Right renal cortex interstitium (tissue), 3 donors: ENCODE measurements at places on chromosomes 16 and 17. TPM values are rescaled to one million over a fixed set of nuclear protein-coding genes. Genes with fewer than 3 reads are reported as not detected.

DNA sequence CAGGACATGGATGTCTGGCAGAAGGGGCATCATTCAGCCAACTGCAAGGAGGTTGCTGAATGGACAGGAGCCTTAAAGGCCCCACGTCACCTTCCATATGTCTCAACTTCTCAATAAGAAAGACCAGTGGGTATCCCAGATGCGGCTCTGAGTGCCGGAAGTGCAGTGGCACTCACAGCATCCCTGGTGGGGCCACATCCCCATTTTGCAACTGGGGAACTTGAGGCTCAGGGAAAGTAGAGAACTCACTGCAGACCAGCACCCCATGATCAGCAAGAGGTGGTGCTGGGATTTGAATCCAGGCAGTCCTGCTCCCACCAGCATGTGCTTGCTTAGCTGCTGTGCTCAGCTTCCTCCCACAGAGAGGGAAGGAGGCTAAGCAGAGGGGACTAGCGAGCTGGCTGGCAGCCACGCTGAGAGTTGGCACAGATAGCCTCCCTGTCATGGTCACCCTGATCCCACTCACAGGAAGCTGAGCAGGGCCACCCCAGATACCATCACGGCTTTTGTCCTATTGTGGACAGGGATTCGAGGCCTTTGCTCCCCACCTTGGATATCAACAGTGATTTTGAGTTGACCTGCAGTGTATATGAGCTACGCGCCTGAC lies 294.2 kb upstream of the FOXF1 start:
- DNase-seq: no peak

- no peak for DNase-seq
These were observed 43.4 kb downstream of the LMF1 start for GRCh38 chr16:927406-927805.

DNA sequence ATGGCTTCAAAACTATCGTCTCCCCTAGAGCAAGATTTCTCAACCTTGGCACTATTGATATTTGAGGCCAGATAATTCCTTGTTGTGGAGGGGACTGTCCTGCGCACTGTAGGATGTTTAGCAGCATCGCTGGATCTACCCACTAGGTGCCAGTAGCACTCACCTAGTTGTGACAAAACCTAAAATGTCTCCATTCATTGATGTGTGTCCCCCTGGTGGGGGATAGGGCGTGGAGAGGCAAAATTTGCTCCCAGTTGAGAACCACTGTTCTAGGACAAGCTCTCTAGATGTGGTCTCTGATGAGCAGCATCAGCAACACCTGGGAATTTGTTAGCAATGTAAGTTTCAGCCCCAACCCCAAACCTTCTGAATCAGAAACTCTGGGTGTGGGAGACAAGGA lies 259.0 kb downstream of the XYLT1 start:
- no peak for DNase-seq

DNA sequence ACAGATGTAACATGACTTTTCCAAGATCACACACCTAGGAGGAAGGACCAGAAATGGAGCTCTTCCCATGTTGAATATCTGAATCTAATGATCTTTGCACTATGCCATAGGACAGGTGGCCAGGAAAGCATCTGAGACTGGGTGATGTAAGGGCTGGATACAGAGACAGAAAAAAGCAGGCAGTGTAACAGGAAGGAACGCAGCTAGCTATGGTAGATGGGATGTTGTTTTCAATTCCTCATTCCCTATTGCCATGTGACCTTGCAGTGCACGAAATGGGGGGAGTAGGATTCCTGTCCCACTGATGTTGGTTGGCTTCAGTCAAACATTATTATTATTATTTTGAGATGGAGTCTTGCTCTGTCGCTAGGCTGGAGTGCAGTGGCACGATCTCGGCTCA lies 3.7 kb upstream of the NPIPB15 start:
- no peak for DNase-seq

- no peak for DNase-seq
These were observed 22.5 kb upstream of the CMTR2 start for GRCh38 chr16:71311553-71312158.

DNA sequence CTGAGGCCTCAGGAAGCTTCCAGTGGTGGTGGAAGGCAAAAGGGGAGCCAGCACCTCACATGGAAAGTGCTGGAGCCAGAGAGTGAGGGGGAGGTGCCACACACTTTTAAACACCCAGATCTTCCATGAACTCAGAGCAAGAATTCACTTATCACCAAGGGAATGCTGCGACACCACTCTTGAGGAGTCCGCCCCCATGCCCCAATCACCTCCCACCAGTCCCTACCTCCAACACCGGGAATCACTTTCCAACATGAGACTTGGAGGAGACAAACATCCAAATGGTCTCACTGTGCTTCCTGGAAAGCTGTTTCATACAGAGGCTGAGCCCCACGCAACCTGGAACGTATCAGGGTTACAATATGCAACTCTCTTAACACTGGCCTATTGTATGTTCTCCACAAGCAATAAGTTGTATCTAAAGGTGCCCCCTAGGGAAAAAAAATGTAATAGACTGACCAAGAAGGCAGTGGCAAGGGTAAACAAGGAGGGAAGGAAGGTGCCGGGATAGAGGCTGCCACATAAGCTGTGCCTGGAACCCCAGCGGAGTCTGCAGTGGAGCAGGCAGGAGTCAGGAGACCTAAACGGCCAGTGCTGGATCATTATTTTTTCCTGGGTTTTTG lies 106.7 kb upstream of the FOXF1 start:
- no peak for DNase-seq

DNA sequence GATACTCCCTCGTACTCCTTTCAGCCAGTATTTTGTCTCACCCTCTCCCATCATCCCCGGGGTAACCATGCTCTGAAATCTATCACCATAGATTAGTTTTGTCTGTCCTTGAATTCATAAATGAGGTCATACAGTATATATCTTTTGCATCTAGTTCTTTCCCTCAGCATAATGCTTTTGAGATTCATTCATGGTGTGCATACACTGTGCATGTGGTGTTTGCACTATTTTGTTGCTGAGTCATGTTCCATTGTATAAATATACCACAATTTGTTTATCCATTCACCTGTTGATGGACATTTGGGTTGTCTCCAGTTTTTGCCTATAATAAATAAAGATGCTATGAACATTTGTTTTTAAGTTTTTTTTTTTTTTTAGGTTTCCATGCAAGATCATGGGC lies 34.2 kb upstream of the NLRP1 start:
- DNase-seq: no peak

DNA sequence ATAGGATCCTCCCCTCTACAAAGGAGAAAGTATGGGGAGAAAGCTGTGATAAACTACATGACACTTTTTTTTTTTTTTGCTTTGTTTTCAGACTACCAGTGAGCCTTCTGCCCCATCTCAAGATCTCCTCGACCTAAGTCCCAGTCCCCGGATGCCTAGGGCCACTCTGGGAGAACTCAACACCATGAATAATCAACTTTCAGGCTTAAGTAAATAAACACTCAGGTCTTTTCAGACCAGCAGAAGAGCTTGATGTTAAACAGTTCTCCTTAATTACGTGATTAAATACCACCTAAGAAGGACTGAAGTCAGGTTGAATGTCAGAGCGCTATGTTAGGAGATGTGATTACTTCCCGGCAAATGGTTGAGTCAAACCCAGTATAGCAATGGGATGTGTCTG lies 31.4 kb downstream of the COX11 start:
- DNase-seq: no peak

DNA sequence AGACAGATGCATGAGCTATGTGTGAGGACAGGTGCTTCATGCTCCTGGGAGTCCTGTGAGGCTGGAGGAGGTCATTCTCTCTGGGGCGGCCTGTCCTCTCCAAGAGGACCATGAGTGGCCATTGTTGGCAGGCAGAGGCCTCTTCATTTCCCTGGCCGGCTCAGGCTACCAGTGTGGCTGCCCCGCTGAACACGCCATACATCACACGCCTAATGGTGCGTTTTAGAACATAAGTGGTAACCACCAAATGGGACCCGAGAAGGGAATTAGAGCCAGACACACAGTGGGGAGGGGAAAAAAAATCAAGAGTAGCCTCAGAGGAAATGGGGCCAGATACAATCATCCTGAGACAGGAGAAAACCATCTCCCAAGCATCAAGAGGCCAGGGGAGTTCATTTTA lies 140.0 kb downstream of the SPACA3 start:
- no peak for DNase-seq

DNA sequence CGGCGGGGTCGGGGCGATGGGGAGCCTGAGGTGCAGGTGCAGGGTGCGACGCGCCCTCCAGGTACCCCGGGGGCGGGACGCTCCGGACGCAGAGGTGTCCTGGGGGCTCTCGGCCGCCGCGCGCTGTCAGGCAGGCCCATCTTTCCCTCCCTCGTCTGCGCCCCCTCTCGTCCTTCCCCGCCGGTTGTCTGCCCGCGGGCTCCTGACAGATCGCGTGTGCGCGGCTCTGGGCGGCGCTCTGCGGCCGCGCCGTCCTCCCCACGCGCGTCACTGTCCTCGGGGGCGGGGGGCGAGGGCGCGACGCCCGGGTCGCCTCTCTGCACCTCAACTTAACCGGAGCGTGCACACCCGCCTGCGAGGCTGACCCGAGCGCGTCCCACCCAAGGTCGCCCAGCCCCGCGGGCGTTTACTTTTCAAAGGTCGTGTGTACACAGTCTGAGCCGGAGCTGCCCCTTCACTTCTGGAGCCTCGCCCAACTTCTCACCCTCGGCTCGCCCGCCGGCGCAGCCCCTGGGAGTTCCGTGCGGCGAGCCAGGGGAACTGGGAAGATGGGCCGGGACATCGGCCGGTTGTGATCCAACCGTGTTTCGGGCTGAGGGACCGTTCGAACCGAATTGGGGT lies 512 bp downstream of the AKAP1 start:
- no peak for DNase-seq

- no peak for DNase-seq
These were observed 529.5 kb upstream of the RBFOX1 start for GRCh38 chr16:6803176-6803575.

GRCh38 chr16:969508-970385 lies 1.0 kb downstream of the LMF1 start:
- no peak for DNase-seq

DNA sequence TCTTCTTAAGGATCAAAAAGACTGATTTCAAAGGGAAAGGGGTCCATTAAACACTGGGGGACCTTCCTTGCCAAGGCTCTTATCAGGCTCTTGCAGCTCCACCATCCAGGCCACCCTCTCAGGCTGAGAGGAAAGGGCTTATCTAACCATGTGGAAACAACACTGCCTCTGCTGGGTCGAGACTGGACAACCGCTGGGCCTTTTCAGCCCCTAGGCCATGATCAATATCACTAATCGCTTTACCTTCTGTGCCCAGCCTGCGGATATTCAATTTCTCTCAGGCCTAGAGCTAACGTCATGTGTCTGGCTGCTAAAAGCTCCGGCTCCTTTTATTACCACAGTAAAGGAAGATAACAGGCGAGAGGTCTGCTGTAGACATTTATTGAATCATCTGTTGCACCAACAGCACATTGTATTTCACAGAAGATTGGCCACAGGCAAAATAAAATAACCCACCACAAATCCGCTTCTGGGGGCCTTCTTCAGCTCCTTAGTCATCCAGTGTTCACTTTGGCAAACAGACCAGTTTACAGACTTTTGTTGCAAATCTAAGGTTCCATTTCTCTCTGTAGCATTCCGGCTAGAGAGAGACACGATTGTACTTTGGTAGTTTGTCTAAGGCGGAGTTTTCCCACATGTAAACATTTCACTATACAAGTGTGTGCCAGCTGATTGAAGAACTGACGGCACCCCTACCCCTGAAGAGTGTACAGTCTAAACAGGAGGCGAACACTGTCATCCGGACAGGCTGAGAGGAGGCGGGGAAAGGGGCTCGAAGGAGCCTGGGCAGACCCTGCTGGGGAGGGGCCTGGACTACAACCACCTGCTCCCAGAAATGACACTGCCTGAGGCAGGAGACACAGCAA lies 13.9 kb downstream of the CYB561 start:
- no peak for DNase-seq

- no peak for DNase-seq
These were observed 86.8 kb upstream of the SALL1 start for GRCh38 chr16:51237861-51238378.

DNA sequence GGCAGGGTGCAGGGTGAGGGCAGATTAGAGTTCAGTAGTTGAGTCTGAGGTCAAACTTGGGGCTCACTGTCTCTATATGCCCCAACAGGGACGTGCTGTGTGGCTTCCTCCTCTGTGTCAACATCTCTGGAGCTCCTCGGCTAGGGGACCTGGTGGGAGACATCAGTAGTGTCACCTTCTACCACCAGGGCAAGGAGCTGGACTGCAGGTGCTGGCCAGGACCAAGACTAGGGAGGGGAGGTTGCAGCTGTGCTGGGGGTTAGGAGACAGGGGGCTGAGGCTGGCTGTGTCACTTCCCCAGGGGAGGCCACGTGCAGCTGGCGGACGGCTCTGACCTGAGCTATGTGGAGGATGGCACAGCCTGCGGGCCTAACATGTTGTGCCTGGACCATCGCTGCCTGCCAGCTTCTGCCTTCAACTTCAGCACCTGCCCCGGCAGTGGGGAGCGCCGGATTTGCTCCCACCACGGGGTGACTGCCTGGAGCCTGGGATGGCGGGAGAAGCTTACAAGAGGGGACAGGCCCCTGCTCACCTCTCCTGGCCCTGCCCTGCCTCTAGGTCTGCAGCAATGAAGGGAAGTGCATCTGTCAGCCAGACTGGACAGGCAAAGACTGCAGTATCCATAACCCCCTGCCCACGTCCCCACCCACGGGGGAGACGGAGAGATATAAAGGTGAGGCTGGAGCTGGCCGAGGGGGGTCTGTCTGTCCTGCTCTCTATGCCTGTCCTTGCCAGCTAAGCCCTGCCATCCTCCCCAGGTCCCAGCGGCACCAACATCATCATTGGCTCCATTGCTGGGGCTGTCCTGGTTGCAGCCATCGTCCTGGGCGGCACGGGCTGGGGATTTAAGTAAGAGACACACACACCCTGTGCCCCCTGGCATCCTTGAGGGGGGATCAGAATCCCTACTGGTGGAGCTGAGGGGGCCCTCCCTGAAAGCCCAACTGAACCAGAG lies 18.9 kb downstream of the ADAM11 start:
- DNase-seq: no peak

- DNase-seq: no peak
These were observed 6.5 kb downstream of the SLC47A2 start for GRCh38 chr17:19709841-19710240.

Gene CCDC154
- 1.7 TPM for polyA plus RNA-seq

Gene ZNF213
- polyA plus RNA-seq: 9.3 TPM

Gene C16orf92
- polyA plus RNA-seq: not detected

Gene RCVRN
- 0.22 TPM for polyA plus RNA-seq

Gene CFAP97D1
- 0.19 TPM for polyA plus RNA-seq

Gene TEX19
- not detected for polyA plus RNA-seq

Gene HNF1B
- polyA plus RNA-seq: 110 TPM

Gene ACAP1
- 4.6 TPM for polyA plus RNA-seq

Gene FASN
- polyA plus RNA-seq: 34.2 TPM
